Femur (tissue), 1 donor: ENCODE measurements at places on chromosomes 7 and 10.

DNA sequence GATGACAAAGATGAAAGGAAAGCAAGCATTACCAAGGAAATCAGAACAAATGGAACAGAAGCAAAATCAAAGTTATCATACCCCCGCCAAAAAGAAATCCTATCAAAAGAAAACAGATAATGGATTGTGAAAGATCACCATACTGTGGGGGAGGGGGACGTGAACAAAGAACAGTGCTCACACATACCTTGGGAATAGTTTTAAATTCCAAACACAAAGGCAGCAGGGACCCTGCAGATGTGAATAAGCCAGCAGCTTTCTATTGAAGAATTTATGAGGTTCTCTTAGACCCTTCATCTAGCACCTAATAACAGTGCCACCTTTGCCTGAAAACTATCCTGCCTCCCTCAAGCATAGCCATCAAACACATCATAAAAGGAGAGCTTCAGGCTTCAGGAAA is 94.0 kb downstream of the AKR1D1 start:
- DNase-seq: no peak

GRCh38 chr7:101271021-101271420 is 26.1 kb upstream of the FIS1 start:
- DNase-seq: no peak

DNA sequence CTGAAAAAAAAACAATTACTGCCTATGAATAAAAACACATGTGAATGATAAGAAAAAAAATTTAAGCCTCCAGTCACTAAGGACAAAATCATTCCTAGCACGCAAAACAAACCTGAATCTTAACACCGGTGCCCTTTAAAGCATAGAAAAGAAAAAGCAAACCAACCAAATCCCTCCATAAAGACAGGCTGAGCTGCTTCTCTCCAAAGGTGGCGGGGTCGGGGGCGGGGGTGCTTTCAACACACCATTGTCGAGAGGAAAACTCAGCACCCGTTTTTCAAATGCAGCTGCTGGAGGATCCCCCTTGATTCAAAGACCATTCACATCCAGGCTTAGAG is 1.4 kb downstream of the ST8SIA6 start:
- DNase-seq: no peak

DNA sequence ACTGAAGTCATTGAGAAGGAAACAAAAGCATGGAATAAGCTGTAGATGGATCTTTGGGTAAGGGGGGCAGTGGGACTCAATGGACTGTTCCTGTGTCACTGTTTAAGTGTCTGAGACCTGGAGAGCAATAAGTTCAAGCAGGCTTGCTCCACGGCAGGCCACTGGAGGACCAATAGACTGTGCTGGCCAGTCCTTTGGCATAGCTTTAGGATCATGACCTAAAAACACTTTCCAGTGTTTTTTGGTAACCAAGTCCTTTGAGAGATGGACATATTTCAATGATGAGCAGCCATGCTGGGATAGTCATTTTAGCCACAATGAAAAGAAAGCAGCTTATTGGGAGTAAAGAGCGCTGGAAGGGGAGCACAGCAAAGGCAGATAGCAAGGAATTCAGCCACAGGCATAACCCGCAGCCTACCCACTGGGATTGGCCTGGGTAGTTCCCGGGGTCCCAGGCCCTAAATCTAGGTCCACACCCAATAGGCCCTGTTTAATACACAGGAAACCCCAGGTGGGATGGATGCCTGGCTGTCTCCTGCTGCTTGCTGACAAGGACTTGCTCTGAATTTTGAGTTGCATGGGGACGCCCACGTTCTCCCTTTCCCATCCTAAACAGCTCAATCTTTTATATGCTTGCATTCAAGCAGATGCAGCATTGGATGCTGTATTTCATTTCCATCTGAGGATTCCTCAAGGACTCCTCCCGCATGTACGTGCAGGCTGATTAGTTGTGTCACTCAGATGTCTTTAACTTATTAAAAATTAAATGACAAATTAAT is 727.2 kb downstream of the KCNMA1 start:
- no peak for DNase-seq

- DNase-seq: no peak
Observed at GRCh38 chr10:77287647-77288120, 349.9 kb downstream of the KCNMA1 start.
